ENCODE measurements at places on chromosomes 4 and X.

DNA sequence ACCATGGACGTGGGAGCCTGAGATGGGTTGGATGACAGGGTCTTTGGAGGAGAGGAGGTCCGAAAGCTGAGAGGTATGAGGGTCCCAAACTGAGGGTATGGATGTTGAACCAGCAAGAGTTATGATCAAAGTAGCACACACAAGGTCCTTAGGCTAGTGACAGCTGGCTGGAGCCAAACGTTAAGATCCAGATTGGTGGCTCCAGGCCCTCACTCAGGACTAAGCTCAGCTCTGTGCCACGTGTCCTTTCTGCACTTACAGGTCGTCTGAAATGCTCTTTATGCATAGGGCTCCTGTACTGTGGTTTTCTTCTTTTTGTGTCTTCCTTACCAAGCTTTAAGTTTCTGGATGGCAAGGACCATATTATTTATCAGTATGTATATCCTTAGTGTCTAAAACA, 35.4 kb downstream of the ADD1 start:
- no peak for DNase-seq

DNA sequence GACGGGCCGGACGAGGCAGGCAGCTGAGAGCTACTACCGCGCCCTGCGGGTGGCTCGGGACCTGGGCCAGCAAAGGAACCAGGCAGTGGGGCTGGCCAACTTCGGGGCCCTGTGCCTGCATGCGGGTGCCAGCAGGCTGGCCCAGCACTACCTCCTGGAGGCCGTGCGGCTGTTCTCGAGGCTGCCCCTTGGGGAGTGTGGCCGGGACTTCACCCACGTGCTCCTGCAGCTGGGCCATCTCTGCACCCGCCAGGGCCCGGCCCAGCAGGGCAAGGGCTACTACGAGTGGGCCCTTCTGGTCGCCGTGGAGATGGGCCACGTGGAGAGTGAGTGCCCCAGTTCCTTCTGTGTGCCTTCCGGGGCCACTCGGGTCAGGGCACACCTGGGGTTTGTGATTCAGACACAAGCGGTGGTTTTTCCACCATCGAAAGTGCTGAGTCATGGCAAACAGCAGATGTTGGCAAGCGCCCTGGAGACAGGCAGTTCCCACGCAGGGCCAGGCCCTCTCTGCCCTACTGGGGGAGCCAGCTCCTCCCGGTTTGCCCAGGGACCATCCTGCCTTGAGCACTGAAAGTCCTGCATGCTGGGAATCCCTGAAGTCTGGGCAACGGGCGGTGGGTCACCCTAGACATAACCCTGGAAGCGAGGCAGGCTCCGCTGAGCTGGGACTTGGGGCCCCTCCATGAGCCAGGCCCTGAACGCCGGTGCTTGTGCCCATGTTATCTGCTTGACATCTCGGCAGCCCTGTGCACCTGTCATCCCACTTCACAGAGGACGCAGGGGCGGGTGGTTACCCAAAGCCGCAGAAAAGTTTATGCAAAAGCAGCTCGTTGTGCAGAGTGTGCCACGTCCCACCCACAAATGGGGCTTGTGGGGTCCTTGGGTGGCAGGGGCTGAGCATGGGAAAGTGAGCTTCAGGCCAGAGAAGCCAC, 29.5 kb downstream of the SH3TC1 start:
- peak; percentile 69 for DNase-seq

GRCh38 chr4:120561648-120562047, 360.9 kb downstream of the PRDM5 start:
- DNase-seq, result no peak

DNA sequence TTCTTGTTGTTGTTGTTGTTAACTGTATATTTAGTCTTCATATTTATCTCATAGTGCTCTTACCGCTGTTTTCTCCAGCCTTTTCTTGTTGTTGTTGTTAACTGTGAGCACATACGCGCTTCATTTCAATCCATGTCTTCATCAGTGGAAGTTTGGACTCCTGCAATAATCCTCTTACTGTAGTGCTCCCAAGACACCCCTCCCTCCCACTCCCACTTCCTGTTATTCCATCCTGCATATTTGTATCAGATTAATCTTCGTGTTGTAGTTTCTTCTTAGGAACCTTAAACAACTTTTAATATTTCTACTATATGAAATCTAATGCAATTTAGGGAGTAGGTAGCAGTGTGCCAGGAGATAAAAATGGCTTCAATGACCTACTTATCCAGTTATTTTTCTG, 674.8 kb downstream of the RAPGEF2 start:
- no peak for DNase-seq

DNA sequence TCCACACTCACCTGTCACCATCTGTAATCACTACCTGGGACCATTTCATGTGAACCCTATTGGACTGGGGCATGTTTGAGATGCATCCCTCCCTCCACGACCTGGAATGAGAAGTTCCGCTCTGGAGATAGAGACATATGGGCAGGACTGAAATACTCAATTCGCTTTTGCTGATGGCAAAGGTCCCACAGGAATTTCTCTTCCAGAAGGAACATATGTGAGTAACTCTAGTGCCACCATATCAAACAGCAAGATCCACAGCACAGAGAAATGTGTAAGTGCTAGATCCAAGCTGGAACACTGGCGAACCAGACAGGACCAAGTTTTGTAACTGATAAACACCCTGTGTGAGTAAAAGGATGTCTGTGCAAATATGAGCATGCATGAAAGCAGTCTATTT, 43.9 kb downstream of the SEL1L3 start:
- no peak for DNase-seq

DNA sequence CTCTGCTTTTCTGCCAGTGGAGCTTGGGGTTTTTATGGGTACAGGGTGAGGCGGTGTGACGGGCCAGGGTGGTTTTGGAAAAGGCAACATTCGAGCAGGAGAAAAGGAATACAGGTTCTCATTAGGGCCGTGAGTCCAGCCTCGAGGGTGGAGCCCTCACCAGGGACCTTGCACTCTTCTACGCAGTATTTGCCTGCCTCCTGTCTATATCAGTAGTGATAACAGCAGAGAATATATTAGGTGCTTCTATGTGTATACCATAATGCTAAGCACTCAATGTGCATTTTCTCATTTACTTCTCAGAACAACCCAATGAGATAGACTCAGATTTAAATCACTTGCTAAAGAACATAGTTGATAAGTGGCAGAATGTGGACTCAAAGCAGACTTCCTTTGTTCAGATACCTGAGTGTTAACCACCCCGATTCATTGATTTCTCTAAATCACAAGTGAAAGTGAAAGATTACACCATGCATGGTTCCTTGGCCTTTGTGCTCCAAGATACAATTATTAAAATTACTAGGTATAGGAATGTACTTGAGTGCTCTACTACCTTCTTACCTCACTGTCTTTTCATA, 403.9 kb downstream of the PCDH7 start:
- no peak for DNase-seq

- no peak for DNase-seq
Observed at GRCh38 chr4:1412376-1413203, 6.3 kb upstream of the NKX1-1 start.

DNA sequence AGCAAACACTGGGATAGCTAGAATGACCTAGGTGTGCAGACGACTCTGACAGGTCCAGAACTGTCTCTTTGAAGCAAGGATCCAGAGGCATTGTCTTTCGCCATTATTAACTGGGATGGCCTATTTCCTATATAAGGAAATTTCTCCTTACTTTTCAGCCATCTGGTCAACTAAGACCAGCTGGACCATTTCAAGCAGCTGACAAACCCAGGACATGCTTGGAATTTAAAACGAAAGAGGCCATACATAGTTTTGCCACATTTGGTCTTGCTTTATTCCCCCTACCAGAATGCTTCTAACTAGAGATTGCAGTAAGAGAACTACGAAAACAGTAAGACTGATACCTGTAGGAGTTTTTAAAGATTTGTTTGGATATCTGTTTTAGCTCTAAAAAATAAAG, 87.0 kb downstream of the GLRA2 start:
- DNase-seq, result no peak

GRCh38 chrX:1767026-1767425, 152.2 kb downstream of the ASMT start:
- DNase-seq, result no peak

DNA sequence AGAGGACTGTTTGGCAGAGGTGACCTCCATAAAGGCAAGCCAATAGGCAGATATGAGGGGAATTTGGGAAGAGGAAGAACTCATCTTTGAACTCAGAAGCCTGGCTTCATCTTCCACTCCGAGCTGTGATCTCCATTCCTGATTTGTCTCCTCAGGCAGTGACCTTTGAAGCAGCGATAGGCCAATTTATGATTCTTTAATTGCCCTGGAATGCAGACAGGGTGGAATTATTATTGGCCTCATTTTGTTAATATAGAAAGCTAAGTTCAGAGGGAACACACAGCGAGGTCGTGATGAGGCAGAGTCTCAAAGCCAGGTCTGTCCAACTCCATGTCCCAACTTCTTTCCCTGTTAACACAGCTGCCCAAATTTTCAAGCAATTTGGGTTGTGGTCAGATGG, 16.9 kb downstream of the RTL5 start:
- DNase-seq, result no peak

- no peak for DNase-seq
Observed at GRCh38 chr4:83503974-83504373, 19.1 kb upstream of the ABRAXAS1 start.
